ENCODE measurements at places on chromosomes 5 and 9.
A peak's percentile ranks its signal among the peaks of the same experiment; 100 is the strongest.

DNA sequence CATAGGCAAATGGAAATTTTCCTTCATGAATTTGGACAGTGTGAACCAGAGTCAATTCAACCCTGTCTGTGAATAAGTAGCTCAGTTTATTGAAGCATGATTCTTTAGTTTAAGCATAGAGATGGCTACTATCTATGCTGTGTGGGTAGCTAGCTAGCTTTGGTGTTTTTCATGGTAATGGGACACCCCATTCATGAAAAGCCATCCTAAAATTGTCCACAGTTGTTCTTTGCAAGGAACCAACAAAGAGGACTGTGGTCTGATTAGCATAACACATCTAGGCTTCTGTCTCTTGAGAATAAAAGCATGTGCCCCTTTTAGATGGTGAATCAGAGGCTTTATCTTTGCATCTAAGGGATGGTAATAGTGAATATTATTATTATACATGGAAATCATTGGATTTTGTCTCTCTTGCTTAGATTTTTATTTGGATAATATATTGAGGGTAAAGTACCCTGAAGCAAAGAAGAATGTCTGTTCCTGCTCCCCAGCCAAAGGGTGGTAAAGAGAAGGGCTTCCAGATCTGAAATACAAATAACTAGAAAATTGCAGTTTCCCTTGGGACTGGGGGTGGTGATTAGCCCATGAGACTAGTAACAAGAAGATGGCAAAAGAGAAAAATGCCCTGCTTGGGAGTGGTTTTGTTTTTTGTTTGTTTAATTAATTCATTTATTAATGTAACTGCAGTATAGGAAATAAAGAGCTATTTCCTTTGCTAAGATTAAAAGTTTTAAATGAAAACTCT lies 624.2 kb upstream of the ZNF608 start:
- DNase-seq: no peak

- no peak for DNase-seq
These were observed 7.1 kb downstream of the TLE4 start for GRCh38 chr9:79578891-79579290.

GRCh38 chr9:31103836-31104235 lies 1280.6 kb upstream of the ACO1 start:
- no peak for DNase-seq

GRCh38 chr9:79764374-79764773 lies 192.6 kb downstream of the TLE4 start:
- DNase-seq: peak; percentile 80

- no peak for DNase-seq
These were observed 24.6 kb downstream of the EDIL3 start for GRCh38 chr5:84360056-84360455.

DNA sequence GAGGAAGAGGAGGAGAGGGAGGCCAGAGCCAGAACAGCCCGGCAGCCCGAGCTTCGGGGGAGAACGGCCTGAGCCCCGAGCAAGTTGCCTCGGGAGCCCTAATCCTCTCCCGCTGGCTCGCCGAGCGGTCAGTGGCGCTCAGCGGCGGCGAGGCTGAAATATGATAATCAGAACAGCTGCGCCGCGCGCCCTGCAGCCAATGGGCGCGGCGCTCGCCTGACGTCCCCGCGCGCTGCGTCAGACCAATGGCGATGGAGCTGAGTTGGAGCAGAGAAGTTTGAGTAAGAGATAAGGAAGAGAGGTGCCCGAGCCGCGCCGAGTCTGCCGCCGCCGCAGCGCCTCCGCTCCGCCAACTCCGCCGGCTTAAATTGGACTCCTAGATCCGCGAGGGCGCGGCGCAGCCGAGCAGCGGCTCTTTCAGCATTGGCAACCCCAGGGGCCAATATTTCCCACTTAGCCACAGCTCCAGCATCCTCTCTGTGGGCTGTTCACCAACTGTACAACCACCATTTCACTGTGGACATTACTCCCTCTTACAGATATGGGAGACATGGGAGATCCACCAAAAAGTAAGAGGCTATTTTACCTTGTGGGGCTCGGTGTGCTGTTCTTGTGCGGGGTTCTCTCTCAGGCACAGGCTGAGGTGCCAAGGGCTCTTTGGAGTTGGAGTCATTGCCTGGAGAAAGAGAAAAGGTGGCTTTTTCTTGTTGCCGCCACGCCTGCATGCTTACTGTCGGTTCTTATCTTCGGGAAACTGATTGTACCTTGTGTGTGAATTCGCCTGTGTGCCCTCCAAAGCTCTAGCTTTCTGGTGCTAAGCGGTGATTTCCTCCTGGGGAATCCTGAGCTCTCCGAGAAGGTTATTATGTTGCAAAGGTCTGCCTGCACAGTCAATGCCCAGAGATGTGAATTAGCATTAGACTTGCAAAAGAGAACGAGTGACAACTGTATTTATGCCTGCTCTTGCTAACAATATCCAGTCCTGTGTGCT lies at the start of gene ISL1:
Gene ISL1 (plus strand): TSS at position 318 of the 991 bp plus-strand sequence. CDS start 224 bp downstream, at position 542.
- peak; percentile 83 for DNase-seq

DNA sequence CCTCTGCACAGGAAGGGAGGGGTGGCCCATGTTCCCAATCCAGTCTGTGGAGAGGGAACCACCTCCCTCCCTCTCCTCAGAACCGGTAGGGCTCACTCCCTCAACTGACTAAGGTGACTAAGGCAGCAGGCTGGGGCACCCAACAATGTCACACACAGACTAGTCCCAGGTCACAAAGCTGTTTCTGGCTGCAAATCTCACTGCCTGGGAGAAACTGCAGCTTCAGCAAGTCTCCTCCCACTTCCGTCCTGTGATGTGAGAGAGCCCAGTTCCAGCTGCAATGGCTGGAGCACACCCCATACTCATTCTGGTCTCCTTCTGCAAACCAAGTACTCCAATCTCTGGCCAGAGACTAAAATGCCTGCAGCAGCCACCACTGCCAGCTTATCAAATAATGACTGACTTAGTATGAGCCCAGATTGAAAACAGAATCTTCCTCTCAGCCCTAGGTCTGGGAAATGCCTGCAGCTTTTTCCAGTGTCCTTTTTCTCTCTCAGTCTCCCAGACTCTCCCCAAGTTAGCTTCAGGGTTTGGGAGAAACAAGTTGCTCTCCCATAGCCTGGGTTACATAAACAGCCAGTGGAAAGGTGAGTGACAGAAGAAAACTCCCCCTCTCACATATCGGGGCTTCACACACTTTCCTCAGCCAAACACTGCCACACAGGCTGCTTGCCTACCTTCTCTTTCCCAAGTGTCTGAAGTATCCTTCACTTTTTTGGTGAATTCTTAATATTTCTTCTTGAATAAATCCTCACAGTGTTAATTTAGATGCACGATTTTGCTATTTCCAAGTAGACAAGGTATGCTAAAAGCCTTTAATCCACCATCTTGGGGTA lies 247.4 kb upstream of the RASA1 start:
- peak; percentile 38 for DNase-seq

DNA sequence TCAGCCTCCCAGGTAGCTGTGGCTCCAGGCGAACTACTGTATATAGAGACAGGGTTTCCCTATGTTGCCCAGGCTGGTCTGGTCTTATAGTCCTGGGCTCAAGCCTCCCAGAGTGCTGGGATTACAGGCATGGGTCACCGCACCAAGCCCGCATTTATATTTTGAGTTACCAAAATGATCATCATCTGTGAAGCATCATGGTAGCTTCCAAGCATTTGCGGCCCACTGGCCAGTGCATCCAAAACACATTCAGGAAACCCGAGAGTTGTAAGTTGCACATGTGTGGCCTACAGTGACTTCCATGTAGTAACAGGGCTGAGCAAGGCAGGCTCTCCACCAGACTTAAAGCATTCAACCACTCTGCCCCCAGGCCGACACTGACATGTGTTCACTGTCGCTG lies 2.3 kb downstream of the BRD3OS start:
- DNase-seq: no peak

All from muscle of arm (tissue), 14 donors.